Epithelial cell of esophagus (primary cell): ENCODE measurements at places on chromosomes 7 and 10.
A peak's percentile ranks its signal among the peaks of the same experiment; 100 is the strongest.

- peak; percentile 87 for DNase-seq
These were observed 40.0 kb upstream of the SORBS1 start for GRCh38 chr10:95601116-95601719.

GRCh38 chr7:19560111-19560883 lies 148.5 kb downstream of the POLR1F start:
- DNase-seq: peak; percentile 73

DNA sequence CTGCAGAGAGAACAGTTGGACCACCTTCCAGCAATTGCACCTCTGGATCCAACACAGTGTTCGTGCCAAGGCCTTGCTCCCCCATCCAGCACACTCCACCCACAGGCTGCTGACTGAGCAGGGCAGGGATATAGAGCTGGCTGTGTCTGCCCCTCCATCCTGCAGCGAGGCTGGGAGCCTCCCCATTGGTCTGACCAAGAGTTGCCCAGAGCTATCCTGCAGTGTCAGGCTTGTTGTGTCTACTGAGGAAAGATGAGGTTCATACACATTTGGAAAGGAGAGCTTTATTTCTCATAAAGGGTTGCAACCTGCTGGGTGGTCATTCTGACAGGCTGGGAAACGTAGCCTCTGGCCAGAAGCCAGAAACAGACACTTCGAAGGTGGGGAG lies 27.1 kb downstream of the PRF1 start:
- no peak for DNase-seq

- DNase-seq: peak; percentile 4
These were observed 84.2 kb downstream of the NPY start for GRCh38 chr7:24368161-24368560.

- no peak for DNase-seq
These were observed 205.7 kb downstream of the PARD3 start for GRCh38 chr10:34609287-34609940.

DNA sequence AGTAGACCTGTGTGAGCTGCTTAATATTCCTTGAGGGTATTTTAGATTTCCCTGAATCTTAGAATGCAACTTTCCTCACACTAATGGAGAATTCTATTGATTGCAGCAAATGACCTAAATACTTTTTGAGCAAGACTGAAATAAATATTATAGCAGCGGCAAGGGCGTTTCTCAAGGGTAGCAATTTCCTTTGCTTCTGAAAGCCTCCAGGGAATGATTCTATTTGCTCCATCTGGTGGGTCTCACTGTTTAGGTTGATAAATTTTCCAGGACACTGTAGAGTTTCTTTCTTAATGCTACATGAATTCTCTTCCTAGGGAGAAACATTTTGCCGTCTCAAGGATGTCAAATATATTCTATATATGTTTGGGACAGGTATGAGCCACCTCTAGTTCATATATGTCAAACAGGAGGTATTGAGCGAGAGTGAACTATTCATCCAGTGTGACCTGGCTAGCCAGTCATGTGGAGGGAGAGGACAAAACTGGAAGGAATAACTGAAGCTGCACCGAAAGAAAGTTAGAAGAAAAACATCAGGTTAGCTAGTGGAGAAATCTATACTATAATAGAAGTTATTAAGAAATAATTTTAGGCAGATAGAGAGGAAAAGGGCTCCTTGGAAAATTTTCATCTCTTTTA lies 57.9 kb upstream of the FZD8 start:
- no peak for DNase-seq

DNA sequence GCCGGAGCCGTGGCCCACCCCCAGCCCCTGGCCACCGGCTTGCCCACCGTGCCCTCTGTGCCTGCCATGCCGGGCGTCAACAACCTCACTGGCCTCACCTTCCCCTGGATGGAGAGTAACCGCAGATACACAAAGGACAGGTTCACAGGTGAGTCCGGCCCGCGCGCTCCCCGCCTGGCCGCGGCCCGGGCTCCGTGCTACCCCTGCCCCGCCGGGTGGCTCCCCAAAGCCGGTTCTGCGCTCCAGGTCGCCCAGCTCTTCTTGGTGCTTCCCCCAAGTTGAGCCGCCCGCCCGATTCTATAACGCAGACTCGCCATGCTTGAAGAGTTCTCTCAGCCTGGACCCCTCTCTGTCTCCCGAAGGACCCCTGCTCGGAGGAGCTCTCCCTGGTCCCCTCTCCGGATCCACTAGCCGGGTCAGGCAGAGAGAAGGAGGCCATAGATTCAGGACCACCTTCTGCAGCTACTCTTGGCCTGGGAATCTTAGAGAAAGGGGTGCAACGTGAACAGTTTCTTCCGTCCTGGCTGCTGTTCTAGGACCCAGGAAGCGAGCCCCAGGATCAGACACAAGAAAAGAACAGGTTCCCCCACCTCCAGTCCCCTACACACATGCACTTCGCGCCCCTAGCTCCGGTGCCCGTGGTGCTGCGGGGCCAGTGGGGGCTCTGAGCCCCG lies 999 bp downstream of the TLX1 start:
- DNase-seq: no peak

DNA sequence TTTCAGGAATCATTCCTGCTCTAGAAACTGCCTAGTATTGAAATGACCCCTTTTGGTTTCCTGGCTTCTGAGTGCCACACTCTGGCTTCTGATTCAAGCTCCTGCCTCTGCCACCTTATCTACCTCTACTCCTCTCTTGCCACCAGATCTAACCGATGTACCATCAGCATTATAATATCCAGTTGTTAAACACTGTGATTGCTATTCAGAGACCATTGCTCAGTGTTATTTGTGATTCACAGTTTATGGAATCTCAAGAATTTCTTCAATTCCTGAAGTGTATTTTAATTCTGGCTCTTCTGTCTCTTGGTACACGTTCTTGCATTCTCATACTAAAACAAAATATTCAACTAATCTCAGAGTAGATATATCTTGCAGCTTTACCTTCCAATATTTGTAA lies 88.7 kb downstream of the DYNC1I1 start:
- DNase-seq: no peak

DNA sequence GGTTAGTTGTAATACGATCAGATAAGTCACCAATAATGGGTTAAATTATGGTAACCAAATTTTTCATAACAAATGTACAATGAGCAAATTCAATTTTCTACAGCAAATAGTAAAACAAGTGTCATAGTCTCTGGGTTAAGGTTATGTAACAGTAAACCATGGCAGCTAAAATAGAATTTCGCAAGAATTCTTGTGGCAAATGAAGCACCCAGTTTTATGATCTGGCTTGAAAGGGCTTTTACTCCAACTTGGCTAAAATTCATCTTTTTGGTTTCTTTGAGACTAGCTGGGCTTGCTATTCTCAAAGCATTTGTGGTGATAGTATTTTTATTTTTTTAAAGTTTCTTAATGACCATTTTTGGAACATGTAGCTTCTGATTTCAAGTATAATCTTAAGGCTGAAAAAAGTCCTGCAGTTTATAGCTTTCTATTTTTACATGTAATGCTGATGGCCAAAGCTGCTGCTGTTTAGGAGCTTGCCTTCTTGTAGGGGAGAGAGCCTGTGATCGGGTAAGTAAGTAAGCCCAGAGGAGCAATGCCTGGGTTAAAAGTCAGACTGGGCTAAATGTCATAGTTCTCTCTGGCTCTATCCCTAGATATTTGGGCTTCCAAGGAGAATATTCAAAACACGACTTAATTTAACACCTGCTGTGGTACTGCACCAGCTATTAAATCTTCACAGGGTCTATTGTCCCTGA lies 55.5 kb upstream of the SYPL1 start:
- no peak for DNase-seq

DNA sequence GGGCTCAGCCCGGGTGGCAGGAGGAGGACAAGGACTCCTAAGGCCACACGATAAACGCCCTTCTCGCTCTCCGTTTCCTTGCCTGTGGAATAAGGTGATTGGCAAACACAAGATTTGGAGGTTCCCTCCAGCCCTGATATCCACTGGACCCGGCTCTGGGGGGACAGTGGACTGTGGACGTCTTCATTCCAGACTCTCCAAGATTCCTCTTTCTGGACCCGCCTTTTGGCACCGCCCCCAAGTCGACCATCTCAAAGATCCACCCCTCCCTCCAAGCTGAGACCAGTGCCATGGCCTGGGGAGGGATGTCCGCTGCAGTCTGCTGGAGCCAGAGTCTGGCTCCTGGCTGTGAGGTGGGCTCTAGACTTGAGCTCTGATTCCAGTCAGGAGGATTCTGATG lies 23.6 kb downstream of the ZNF783 start:
- DNase-seq: peak; percentile 3

DNA sequence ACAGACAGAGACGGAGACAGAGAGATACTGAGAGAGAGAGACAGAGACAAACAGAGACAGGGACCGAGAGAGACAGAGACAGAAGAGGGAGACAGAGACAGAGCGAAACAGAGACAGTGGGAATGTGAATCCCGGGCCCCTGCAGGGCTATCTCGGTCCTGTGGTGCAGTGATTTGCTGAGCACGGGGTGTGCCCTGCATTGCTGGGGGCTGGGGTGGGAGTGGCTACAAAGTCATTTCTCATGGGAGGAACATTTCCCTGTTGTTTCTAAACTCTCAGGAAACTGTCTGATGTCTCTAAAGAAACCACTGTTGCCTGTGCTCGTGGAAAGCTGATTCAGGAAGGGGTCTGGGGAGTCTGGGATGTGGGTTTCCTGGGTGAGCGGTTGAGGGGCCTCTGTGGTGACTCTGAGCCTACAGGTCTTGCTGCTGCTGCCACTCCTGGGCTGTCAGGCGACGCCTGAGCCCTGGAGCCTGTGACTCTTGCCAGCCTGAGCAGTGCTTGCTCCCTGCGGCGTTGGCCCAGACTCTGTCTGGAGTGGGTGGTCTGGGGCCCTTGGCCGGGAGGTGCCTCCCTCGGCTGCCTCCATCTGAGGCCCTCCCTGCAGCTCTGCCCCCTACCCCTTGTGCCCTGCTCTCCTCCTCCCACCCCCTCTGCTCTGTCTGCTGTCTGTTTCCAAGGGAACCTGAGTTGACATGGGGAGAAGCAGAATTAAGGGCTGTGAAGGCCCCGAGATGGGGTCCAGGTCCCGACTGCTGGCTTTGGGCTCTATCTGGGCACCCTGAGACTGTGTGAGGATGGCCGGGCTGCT lies 292.0 kb downstream of the WDR37 start:
- no peak for DNase-seq

DNA sequence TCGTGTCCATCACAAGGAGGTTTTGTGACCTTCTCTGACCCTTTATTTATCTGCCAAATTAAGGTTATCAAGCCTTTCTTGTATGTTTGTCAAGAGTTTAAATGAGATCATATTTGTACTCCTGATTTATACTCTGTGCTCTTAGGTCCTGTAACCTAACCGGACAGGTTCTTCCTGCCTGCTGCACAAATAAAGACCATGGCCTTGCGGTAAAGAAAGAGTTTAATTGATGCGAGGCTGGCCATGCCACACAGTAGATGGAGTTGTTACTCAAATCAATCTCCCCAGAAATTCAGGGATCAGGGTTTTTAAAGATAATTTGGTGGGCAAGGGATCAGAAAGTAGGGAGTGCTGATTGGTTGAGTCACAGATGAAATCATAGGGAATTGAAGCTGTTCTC lies 79.5 kb upstream of the LRGUK start:
- DNase-seq: no peak

GRCh38 chr7:130092598-130092997 lies 22.3 kb downstream of the KLHDC10 start:
- no peak for DNase-seq

DNA sequence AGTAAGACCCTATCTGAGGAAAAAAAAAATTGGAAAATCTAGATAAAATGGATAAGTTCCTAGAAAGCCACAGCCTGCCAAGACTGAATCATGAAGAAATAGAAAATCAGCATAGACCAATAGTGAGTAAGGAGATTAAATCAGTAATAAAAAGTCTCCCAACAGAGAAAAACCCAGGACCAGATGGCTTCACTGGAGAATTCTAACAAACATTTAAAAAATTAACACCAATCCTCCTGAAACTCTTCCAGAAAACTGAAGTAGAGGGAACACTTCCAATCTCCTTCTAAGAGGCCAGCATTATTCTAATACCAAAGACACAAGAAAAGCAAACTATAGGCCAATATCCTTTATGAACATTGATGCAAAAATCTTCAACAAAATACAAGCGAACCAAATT lies 8.8 kb upstream of the LIMK1 start:
- no peak for DNase-seq

DNA sequence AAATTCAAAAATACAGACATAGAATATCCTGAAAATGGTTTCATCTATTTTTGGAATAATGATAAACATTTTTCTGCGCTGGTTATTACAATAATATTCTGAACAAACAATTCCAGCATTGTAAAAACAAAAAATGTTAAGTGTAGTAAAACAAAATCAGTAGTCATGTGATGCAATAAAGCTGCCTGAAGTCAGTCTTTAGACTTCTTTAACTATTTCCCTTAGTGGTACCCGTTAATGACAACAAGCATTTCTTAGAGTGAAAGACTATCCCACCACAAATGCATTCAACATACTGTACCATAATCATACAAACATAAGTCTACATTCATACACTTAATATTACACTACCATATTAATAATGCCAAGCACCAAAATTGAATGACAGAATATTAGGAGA lies 1.6 kb downstream of the SKAP2 start:
- no peak for DNase-seq

DNA sequence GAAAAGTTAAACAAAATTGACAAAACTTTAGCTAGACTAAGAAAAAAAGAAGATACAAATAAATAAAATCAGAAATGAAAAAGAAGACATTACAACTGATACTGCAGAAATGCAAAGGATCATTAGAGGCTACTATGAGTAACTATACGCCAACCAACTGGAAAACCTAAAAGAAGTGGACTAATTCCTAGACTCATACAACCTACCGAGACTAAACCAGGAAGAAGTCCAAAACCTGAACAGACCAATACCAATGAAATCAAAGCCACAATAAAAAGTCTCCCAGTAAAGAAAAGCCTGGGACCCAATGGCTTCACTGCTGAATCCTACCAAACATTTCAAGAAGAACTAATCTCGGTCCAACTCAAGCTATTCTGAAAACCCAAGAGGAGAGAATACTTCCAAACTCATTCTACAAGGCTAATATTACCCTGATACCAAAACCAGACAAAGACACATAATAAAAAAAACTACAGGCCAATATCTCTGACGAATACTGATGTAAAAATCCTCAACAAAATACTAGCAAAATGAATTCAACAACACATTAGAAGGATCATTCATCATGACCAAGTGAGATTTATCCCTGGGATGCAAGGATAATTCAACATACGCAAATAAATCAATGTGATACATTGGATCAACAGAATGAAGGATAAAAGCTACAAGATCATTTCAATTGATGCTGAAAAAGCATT lies 20.3 kb downstream of the ELAPOR2 start:
- no peak for DNase-seq

- DNase-seq: peak; percentile 79
These were observed 5.7 kb downstream of the LRRC20 start for GRCh38 chr10:70376436-70377378.

GRCh38 chr10:98644466-98644865 lies 197.7 kb upstream of the HPS1 start:
- no peak for DNase-seq

- DNase-seq: no peak
These were observed 339.2 kb downstream of the ZNF716 start for GRCh38 chr7:57789130-57789529.
